Esophagus muscularis mucosa (tissue), 4 donors: ENCODE measurements at places on chromosomes 5 and 9.

DNA sequence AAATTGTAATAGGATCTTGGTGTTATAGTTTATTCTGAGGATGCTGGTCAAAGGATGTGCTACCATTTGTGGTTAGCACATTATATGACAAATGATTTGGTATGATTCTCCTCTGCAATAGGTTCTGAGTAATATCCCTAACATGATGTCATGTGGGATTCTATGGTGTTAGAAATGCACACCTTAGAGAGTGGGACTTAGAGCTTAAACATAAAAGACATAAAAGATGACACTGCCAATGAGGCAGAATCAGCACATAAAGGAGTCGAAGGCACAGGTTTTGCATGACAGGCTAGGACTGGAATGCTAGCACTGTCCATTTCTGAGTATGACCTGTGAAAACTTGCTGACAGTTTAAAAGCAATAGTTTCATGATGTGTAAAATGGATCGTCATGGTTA, 100.4 kb downstream of the OSTF1 start:
- no peak for DNase-seq

GRCh38 chr5:127746756-127747155, 43.6 kb downstream of the CCDC192 start:
- no peak for DNase-seq

DNA sequence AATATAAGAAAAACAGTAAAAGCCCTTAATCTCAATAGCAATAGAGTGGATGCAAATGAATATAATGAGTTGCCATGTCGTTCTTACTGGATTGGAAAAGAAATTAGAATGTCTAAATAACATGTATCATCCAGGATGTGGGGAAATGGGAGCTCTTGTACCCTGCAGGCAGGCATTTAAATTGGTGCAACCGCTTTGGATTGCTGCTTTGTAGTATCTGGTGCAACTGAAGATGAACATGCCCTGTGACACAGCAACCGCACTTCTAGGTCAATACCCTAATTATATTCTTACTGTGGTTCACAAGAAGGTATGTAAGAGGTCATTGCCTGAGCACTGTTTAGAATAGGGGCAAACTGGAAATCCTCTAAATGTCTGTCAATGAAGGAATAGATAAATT, 18.9 kb downstream of the MRPS30 start:
- DNase-seq = no peak

- DNase-seq = no peak
Observed at GRCh38 chr5:33223563-33224284, 217.0 kb upstream of the TARS1 start.

- no peak for DNase-seq
Observed at GRCh38 chr5:163533223-163533622, 27.8 kb downstream of the MAT2B start.

- peak; percentile 64 for DNase-seq
Observed at GRCh38 chr5:73918791-73919221, 292.8 kb downstream of the ARHGEF28 start.

DNA sequence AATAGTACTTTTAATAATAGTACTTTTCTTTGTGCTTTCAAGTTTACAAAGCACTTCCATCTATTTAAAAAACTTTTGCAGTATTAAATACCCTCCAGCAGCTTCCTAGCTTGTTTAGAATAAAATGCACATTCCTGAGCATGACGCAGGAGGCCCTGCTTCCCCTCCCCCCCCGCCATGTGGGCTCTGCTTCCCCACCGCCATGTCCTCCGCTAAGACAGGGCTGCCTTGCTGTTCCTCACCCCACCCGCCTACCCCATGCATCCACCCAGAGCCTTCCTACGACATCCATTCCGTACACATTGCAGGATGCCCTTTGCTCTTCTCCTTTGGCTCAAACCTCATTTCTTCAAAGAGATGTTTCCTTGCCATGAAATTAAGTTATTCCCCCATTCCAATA, 205.9 kb upstream of the MSX2 start:
- DNase-seq = no peak

DNA sequence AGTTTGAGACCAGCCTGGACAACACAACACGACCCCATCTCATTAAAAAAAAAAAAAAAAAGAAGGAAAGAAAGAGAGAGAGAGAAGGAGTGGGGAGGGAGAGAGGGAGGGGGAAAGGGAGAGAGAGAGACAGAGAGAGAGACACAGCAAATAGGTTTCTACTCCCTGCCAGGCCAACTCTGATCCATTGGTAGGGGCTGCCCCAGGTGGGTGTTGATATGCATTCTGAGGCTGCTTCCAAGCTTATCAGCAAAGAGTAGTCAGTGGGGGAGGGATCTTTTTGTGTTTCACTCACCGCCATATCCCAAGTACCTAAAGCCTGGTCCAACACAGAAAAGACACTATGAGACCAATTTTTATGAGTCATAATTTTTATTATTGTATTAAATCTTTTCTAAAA, 57.0 kb upstream of the SAP30L start:
- DNase-seq = no peak

- DNase-seq = no peak
Observed at GRCh38 chr9:479971-480350, 265.3 kb downstream of the DOCK8 start.

DNA sequence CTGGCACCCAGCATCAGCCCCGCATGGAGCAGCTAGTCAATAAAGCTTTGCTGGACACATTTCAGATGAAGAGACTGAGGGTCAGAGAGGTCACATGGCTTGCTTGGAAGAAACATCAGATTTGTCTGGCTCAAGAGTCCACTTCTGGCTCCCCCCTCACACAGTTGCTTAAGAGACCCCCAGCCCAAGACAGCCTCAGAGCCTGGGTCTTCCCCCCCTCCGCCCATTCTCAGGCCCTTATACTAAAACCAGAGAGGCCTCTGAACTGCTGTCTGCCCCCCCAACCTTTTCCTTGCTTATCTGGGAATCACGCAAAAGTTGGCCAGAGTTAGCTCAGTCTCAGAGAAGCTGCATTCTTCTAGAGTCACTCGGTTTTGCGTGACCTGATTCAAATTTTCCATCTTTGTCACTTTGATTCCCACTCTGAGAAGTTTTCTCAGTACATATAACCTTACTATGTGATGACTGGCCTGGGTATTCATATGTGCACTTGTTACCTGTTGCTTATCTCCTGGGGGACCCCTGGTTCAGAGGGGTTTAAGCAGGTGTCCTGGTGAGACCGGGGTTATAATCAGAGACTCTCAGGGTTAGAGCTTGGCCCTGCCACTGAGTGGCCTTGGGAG, 145.4 kb upstream of the IER5L start:
- no peak for DNase-seq

GRCh38 chr5:15021266-15022046, 149.9 kb upstream of the ANKH start:
- DNase-seq = no peak

- no peak for DNase-seq
Observed at GRCh38 chr5:10743951-10744350, 17.1 kb downstream of the DAP start.

GRCh38 chr5:139725073-139725830, 70.4 kb upstream of the PSD2 start:
- DNase-seq = no peak

DNA sequence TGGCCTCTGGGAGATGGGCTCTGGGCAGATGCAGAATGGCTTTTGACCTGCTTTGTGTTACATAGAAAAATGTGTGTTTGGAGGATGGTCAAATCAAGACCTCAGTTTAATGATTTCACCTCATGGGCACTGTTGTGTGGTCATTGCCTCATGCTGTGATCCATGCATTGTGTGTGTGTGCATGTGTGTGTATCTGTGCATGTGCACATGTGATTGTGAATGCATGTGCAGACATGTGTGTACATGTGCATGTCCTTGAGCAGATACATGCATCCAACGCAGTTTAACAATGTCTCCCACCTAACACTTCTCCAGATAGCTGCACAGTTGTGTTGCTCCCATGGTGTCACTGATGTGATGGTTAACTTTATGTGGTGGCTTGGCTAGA, 40.1 kb upstream of the S1PR3 start:
- peak; percentile 81 for DNase-seq

DNA sequence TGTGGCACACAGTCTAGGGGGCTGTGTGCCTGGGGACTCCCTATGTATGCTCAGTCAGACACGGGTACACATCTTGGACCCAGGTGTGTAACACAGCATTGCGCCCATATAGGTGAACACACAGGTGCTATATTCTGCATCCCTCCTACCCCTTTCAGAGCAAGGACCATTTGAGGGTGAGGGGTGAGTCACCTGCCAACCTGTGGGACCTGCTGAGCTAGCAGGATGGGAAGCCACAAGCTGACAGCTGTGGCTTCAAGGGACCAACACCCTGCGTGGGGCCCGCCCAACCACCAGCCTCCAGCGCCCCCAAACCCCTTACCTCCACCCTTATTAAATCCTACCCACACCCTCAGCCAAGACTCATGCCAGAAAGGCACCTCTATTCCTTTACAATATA, 14.6 kb upstream of the AQP7 start:
- DNase-seq = no peak

DNA sequence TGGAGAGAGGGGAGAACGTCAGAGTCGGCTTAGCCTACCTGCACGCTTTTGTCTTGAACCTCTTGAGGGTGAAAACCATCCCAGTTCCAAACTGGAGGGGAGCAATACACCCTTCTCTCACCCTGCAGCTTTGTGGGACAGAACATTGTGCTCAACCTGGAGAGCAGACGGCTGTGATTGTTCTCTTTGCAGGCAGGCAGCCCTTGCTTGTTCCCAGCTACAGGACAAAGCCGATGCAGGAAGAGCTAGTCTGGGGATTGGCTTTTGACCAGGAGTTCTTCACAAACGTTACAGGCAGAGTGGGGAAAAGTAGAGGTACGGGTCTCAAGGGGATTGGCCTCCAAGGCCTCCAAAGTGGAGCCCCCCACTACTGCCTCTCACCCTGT, 33.9 kb upstream of the ARHGAP26 start:
- DNase-seq = no peak

- no peak for DNase-seq
Observed at GRCh38 chr5:164038128-164038783, 532.8 kb downstream of the MAT2B start.
